Stimulated activated CD8-positive, alpha-beta memory T cell treated with anti-CD3 and anti-CD28 coated beads, Interleukin-15, amount 100 ng/mL, for 24 hours (primary cell): ENCODE measurements at places on chromosomes 16 and 17.

DNA sequence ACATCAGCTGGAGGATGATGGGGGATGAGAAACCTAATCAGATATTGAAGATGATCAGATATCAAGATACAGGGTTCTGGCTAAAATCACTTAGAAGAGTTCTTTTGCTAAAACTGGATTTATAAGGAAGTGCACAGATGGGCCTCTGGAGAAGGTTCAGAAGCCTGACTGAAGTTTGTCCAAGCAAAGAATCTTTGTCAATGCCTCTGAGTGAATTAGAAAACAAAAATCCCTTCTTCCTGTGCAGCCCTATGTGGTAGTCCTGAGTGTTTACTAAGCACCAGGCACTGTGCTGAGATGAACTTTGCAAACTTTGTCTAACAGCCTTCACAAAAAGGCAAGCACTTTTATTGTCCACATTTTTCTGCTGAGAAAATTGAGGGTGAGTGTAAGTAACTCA is 11.4 kb upstream of the CENPV start:
- no peak for DNase-seq

- no peak for DNase-seq
These were observed 49.0 kb upstream of the ZNF750 start for GRCh38 chr17:82888583-82889495.

DNA sequence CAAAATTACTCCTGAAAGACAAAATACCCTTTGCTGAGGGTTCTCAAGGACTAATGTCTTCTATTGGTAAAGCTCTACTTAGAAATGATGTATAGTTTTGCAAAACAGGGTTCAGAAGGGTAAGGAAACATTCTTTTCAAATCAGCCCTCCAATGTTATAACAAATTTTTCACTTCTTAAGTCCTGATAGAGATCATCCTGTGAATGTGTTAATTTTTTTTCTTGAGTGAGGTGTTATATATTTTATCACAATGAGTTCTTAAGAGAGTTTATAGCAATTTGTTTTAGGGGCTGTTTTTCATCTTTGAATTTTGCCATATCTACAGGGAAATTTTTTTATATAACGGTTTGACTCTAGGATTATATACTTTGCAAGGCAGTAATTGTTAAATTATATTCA is 29.5 kb downstream of the CYB5B start:
- DNase-seq: no peak

DNA sequence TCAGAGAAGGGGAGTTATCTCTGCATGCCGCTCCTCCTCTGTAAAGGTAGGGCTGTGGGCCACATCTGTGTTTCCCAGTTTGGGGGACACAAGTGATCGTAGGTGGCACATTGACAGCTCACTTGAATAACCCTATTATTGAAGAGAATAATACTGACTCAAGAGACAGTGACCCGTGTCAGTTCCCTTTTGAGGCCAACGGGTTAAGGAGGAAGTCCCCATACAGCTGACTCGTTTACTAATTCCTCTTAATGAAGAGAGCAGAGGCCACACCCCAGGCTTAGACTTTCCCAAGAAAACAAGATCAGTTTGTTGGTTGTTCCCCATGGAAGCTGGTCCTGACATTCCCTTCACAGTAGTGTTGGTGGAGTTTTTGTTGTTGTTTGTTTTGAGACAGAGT is 33.0 kb downstream of the IL4R start:
- no peak for DNase-seq

DNA sequence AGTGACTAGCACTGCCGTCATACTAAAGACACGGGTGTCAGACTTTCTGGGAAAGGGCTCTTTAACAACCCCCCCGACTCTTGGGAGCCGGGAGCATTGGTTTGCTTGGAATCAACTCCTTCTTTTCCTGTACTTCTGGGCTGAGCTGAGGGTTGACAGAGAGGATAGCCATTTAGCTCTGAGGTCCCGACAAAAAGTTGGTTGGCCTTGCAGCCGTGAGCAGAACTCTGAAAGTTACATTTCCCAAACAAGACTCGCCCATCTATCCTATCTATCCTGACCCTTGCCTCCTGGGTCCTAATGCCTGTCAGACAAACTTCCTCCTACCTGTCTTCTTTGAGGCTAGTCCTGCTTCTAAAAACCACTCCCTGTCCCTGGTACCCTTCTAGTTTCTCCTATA is 460.8 kb upstream of the TOM1L1 start:
- no peak for DNase-seq

DNA sequence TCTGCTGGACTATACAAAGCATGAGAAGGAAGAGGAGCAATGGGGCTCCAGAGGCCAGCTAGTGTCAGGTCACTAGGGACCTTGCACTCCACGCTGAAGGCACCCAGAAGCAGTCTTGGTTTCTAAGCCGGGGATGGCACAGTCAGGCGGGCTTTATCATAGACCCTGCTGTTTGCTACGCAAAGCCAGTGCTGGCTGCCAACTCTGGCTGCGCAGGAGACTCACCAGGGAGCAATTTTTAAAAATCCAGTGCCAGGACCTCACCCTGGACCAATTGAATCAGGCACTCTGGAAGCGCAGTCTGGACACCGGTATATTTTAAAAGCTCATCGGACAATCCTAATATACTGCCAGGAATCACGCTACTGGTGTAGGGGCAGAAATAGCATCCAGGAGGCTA is 368.5 kb upstream of the XYLT1 start:
- no peak for DNase-seq

- DNase-seq: no peak
These were observed 268.1 kb upstream of the TBX2 start for GRCh38 chr17:61131585-61131984.

DNA sequence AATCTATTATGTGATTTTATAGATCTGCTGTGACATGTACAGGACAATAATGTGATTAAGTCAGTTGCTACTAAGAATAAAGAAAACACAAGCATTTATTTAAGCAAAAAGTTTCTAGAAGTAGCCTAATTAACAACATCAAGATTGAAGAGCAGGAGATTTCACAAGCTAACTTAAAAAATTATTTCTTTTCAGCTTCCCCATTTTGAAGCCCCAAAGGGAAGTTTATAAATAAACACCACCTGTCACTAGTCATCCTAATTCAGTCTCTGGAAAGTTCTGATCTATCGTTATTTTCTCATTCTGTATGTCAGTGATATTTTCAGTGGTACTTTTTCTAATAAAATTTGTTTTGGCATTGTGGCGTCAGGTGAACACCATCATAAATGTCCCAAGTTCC is 8.3 kb downstream of the CAPNS2 start:
- no peak for DNase-seq

- DNase-seq: no peak
These were observed 396.4 kb upstream of the CCL2 start for GRCh38 chr17:33858682-33859081.

DNA sequence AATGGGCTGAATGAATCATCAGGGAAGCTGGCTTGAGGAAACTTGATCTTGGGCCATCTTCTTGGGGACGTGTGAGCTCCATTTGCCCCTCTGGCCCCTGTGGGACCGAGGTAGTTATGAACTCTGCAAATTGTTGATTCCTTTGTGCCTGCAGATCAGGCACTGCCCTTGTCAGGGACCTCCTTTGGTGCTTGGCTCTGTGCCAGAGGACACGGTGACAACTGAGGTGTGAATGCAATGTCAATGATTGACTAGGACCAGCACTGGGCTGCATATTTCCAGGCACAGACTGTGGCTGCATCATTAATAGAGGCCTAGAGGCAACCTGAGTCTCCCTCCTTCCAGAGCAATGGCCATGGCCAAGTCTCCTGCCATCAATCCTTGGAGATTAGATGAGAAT is 23.8 kb downstream of the PDILT start:
- no peak for DNase-seq

- DNase-seq: no peak
These were observed 24.9 kb downstream of the HYDIN start for GRCh38 chr16:71205482-71206131.

- peak; percentile 30 for DNase-seq
These were observed 98.5 kb downstream of the TNFRSF13B start for GRCh38 chr17:16873174-16874035.
